HT1080 (cell line): ENCODE measurements at places on chromosomes 3 and 15.
A peak's percentile ranks its signal among the peaks of the same experiment; 100 is the strongest.

DNA sequence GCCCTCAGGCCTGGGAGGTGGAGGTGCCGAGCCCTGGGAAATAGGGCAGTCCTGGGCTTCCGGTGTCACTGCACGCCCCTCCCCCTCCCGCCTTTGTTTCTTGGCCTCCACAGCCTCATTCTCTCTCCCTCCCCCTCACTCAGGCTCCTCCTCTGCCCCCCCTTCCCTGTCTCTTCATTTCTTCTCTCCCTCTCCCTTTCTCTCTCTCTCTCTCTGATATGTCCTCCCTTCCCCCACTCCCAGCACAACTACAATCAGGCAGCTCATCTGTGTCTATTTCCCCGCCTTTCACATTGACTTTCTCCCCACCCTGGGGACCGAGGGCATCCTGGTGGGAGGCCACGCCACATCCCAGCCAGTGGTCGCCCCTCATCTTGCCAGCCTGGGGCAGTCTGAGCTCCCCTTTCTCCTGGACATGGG, 40.2 kb downstream of the IDH2 start:
- no peak for DNase-seq

GRCh38 chr3:50150863-50151686, 4.0 kb upstream of the SEMA3F start:
- no peak for DNase-seq

DNA sequence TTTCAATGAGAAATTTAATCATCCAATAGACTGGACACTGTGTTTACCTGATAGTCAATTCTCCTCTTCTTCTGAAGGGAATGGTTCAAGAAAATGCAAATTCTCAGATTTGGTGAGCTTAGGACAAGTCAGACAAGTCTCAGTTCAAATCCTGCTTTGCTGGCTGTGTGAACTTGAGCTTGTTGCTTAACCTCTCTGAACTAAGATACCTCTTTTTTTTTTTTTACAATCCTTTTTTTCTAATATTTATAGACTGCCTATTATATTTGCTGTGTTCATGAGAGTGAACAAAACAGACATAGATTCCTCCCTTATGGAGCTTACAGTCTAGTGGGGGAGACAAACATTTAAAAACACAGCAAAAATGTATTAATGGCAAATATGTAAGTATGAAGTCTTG, 8.2 kb upstream of the SLC28A1 start:
- DNase-seq = no peak

DNA sequence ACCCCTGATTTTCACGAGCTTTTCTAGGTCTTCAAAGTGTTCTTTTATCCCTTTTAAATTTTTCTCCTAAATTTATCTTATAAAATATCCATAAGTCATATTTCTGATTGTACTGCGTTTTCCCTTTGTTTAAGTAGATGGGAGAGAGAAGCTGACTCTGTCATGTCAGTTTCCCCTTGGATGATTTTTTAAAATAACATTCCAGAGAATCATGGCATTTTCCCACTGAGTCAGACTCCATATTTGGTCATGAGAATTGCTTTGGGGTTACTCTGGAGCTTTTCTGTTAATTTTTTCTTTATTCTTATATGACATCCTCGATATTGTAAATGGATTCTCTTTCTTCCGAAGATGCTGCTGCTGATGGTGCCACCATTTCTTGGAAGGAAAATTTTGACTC, 28.6 kb upstream of the UMPS start:
- peak; percentile 71 for DNase-seq

GRCh38 chr15:62783303-62783957, 259.1 kb upstream of the TPM1 start:
- peak; percentile 70 for DNase-seq

GRCh38 chr15:57824186-57824585, 117.7 kb downstream of the POLR2M start:
- DNase-seq = no peak

- DNase-seq = no peak
Measured at GRCh38 chr3:127732303-127732702, 59.6 kb downstream of the ABTB1 start.

GRCh38 chr3:51999846-52000245, 4.2 kb upstream of the RPL29 start:
- no peak for DNase-seq

- DNase-seq = no peak
Measured at GRCh38 chr15:25238126-25238525, 200.7 kb downstream of the UBE3A start.

- no peak for DNase-seq
Measured at GRCh38 chr15:72486144-72486543, 12.0 kb downstream of the ARIH1 start.

GRCh38 chr15:68599560-68600071, 20.8 kb downstream of the CORO2B start:
- no peak for DNase-seq

DNA sequence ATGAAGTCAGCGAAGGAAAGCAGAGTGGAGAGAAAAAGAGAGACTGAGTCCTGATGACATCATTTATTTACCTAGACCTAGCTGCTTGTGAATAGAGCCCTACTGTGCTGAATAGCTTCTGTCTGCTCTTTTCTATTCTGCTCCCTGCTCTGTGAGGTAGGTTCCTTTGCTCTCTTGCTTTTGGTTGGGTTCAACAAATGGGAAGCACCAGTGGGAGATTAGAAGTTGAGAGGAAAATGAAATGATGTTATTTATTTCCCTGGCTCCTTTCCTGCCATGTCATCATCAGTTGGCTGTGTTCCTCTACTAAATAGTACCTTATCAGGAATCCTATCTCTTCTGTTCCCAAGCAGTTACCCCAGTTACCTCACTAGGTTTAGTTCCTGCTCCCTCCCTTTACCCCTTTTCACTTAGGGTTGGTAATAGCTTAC, 23.5 kb downstream of the DTWD1 start:
- DNase-seq = no peak

DNA sequence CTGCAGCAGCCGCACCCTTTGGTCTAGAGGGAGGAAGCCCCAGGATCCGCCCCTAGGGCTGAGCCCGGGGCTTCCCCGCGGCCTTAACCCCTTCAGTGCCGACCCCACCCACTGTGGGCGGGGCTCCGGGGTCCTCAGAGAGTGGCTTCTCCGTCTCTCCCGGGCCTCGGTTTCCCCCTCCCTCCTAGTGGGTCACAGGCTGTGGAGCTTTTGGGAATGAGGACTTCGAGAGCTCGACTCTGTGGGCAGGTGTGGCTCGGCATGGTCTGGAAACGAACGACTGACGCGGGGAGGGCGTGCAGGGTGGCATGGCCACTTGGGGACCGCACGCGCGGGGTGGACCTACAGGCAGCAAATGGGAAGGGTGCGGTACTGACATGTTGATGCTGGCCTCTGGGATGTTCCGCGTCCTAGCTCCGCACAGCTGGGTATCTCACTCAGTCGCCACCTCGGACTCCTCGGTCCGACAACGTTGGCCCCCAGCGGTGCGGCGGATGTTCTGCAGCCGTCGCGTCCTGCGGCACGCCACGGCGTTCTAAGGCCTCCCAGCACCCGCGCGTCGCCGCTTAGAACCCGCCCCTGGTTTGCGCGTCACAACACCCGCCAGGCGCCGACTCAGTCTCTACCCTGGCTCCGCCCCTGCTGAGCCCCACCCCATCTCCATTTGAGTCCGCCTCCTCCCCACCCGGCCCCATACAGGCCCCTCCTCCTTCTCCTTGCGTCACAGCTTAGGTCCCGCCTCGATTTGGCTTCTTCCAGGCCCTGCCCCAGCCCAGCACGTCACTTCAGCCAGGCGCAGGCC, at the start of the genes HYAL3 and NAA80:
Gene HYAL3, minus strand, starts transcription at position 570 of the 802 bp plus-strand sequence. CDS start 3,803 bp downstream, outside the sequence.
Gene NAA80, minus strand, starts transcription at position 570 of the 802 bp plus-strand sequence. CDS start 1,942 bp downstream, outside the sequence.
- peak; percentile 98 for DNase-seq

DNA sequence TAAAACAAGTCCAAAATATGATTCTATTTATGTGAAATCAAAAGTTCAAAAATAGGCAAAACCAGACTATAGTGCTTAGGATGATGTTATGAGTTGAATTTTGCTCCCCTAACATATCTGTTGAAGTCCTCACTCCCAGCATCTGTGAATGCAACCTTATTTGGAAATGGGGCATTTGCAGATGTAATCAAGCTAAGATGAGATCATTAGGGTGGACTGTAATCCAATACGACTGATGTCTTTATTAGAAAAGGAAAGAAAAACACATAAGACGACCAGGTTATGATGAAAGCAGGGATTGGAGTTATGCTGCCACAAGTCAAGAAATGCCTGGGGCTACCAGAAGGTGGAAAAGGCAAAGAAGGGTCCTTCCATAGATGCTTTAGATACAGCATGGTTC, 110.5 kb upstream of the CCDC39 start:
- DNase-seq = no peak

DNA sequence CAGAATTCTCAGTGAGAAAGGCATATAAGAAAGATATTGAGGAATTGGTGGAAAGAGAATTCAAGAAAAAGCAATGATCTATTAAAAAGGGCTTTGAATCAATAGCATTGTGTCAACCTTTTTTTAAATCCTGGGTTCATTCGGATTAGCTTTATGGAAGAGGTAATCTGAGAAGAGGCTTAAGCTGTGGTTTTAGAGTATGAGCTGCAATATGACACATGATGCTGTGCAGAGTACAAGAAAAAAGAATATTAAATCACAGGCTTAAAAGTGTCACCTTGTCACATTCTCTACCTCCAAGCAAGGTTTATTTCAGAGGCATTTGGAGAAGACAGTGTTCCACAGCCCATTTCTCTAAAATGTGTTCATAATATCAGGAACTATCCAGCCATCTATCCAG, 128.9 kb downstream of the RTP4 start:
- no peak for DNase-seq

DNA sequence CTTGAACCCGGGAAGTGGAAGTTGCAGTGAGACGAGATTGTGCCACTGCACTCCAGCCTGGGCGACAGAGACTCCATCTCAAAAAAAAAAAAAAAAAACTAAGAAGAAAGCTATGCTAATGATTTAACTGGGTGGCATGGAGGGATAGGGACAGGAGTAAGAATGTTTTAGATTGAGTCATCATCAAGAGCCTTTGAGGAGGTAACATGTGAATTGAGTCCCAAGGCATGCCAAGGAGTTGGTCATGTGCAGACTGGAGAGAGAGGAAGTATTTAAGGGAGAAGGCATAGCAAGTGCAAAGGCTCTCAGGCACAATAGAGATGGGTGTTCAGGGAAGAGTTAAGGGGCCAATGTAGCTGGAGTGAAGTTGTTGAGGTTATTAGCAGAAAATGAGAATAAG, 9.1 kb downstream of the BNC1 start:
- DNase-seq = peak; percentile 69

- DNase-seq = peak; percentile 42
Measured at GRCh38 chr15:64686130-64686735, 89.2 kb downstream of the RBPMS2 start.

- no peak for DNase-seq
Measured at GRCh38 chr3:26102376-26102775, 312.5 kb downstream of the OXSM start.

- no peak for DNase-seq
Measured at GRCh38 chr15:75750261-75751050, 37.8 kb upstream of the CSPG4 start.

DNA sequence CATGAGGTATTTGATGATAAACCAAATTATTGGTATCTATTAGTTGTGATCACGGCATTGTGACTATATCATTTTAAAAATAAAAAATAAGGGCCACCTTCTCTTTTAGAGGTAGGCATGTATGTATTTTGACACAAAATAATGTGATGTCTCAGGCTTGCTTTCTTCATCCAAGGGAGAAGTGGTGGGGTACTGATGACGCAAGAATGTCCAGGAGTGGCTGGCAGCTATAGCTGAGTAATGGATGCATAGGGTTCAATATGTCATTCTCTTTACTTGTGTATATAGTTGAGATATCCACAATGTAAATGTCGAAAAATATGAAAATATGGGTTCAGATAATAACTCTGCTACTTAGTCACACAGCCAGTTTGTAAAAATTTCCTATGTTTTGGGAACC, 46.8 kb upstream of the NSMCE3 start:
- DNase-seq = no peak

- no peak for DNase-seq
Measured at GRCh38 chr15:89088605-89089315, 504 bp downstream of the ABHD2 start.

DNA sequence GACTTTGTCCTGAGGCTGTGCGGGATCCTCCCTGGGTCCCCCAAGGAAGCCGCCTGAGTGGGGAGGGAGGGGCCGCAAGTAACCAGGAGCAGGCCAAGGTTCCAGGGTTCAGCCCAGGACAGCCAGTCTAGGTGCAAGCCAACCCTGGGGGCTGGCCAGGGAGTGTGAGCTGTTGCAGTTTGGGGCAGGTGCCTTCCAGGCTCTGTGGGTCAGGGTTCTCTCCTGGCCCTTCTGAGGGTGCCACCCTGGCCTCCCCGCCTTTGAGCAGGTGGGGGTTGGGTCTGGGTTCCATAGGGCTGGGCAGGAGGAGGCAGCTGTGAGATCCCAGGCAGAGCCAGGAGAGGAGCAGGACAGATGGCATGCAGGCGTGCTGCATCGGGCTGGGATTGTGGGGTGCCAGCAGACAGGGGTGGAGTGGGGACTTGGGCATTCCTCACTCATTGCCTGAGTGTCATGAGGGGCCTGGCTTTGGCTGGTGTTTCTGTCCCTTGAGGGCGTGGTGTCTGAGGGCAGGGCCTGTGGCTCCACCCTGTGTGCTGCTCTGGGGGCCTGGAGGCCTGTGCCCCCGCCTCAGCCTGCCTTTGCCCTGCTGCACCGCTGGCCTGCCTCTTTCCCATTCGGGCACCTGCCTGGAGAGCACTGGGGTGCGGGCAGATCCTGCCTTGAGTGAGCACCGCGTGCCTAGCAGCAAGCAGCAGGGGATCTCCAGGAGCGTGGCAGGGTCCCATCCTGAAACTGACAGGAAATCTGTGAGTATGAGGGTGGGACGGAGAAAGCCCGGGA, 18.4 kb downstream of the KLF13 start:
- DNase-seq = no peak

- no peak for DNase-seq
Measured at GRCh38 chr15:70906842-70907241, 14.2 kb downstream of the LRRC49 start.

DNA sequence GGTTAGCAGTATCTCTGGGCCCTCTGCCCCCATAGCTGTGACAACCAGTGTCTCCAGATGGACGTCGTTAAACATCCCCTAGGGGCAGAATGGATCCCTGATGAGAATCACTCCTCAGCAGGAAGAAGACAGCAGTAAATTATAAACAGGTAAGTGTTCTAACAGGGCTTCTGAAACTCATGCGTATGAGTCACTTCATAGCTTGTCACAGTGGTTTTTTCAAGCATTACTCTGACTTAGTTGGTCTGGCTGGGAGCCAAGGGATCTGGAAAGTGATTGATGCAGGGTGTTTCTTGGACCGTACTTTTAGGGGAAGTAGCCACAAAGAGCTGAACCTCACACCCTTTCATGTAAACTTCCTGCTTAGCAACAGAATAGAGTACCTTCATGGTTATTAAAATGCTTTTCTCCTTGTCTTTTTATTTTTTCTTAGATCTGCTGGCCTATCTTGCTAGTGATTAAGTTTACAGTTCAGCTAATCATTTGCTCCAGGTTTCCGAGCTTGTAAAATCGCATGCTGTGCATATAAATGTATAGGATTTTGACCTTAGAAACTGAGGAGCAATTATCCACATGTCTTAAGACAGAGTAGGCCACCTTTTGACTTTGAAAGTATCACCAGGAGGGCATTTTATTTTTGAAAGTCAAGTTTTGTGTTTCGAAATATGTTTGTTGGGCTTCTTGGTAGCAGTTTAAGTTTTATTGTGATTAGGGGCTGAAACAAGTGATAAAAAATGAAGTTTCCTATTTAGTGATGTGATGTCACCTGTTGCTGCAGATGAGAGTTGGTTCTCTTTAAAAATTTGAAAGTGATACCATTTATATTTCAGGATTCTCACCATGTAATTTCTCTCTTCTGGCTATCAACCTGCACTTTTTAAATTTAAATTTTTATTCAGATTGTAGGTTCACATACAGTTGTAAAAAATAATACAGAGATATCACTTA, 333.9 kb downstream of the PTPRG start:
- peak; percentile 97 for DNase-seq

- no peak for DNase-seq
Measured at GRCh38 chr15:38215707-38216106, 36.9 kb upstream of the SPRED1 start.

- peak; percentile 60 for DNase-seq
Measured at GRCh38 chr15:91849749-91850161, 3.8 kb upstream of the SLCO3A1 start.
